ENCODE measurements at places on chromosomes 4 and X. TPM values are rescaled to one million over a fixed set of nuclear protein-coding genes. Genes with fewer than 3 reads are reported as not detected.

Gene AKAP4
- total RNA-seq: not detected

Gene CNGA1
- 1.9 TPM for total RNA-seq

Gene RASGEF1B
- 15.9 TPM for total RNA-seq

Gene PHKA2
- total RNA-seq: 12.6 TPM

Gene CAPN6
- 0.24 TPM for total RNA-seq

Gene SPOCK3
- total RNA-seq: 0.64 TPM

Gene CYLC1
- total RNA-seq: not detected

Gene DUSP9
- total RNA-seq: 1.5 TPM

Gene ZCCHC12
- not detected for total RNA-seq

Gene ASB12
- total RNA-seq: not detected

Gene SLC38A5
- 301 TPM for total RNA-seq

Gene HSFX3
- not detected for total RNA-seq

Gene PHOX2B
- total RNA-seq: not detected

Gene ETFDH
- total RNA-seq: 25.2 TPM

Gene AWAT2
- total RNA-seq: not detected

Gene PRRG3
- not detected for total RNA-seq

Gene CITED1
- total RNA-seq: not detected

Gene SLC10A6
- 5.3 TPM for total RNA-seq

Gene ETNPPL
- total RNA-seq: not detected

Gene DGAT2L6
- not detected for total RNA-seq

Gene RENBP
- total RNA-seq: 5.5 TPM

Gene YIPF7
- total RNA-seq: not detected

Gene VCX
- not detected for total RNA-seq

Gene CT55
- total RNA-seq: not detected

Gene CYSLTR1
- total RNA-seq: not detected

Gene CFP
- total RNA-seq: not detected

Gene PABPC5
- total RNA-seq: 0.24 TPM

Gene LRIT3
- total RNA-seq: 0.21 TPM

Gene TRIM75
- total RNA-seq: not detected

Gene OPRPN
- not detected for total RNA-seq

All from tracheal epithelial cell (primary cell).